AG08395 (cell line): ENCODE measurements at places on chromosomes 11 and 22.

- DNase-seq = no peak
Measured at GRCh38 chr11:86969258-86969657, 14.1 kb upstream of the FZD4 start.

DNA sequence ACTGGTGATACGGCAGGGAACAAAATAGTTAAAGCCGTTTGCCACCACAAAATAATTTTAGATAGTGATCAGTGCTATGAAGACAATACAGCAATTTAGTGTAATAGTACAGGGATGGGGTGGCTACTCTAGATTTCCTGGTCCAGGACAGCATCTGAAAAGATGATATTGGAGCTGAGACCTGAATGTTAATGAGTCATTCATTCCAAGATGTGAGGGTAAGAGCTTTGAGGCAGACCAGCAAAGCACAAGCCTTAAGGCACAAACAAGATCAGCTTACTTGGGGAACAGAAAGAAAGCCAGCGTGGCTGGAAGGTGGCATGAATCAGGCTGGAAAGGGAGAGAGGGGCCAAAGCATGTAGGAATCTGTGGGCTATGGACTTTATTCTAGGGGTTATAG, 132.3 kb downstream of the TRIM44 start:
- DNase-seq = peak; percentile 74

GRCh38 chr11:71272161-71272560, 19.8 kb upstream of the SHANK2 start:
- no peak for DNase-seq

DNA sequence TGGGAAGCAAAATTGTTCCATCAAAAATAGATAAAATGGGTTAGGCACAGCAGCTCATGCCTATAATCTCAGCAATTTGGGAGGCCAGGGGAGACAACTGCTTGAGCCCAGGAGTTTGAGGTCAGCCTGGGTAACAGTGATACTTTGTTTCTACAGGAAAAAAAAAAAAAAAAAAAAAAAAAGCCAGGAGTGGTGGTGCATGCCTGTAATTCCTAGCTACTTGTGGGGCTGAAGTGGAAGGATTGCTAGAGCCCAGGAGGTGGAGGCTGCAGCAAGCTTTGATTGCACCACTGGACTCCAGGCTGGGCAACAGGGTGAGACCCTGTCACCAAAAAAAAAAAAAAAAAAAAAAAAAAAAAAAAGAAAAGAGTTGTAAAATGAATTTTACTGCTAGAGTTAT, 49.6 kb downstream of the KIF18A start:
- DNase-seq = no peak

DNA sequence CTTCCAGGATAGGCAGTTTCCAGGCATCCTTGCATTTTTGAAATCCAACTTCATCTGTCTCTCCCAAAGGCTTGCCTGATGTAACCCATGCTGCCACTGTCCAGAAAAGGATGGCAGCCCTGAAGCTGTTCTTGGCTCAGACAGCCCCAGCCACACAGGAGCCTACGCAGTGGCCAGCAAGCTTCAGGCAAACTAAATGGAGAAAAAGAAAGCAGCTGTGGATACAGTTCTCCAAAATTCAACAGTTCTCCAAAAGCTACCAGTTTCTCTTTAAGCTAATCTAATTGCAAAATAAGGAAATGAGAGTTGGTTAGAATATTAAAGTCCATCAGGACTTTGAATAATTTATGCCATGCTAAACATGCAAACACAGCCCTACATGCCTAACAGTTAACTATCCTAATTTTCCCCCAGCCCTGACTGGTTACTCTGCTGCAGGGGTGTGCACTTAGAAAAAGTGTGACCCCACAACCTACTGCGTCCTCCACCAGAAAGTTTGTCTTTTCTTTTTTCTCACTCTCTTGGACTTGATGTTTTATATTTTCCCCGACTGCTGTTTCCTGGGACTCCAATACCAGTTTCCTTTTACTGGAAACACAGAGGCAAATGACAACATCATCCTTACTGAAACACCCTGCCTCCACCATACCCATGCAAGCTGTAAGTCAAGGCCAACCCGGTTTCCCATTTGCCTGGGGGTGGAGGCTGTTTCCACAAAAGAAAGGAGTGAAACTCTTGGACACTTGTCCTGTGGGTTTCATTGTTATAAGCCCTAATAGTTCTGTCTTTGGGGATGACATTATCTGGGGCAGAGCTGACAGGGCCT, 69.1 kb upstream of the OR5AN1 start:
- no peak for DNase-seq

GRCh38 chr22:17493419-17493981, 69.8 kb upstream of the SLC25A18 start:
- DNase-seq = no peak

GRCh38 chr11:95066716-95067038, at the start of gene SRSF8:
Gene SRSF8, plus strand, starts transcription at chr11:95066919. Its CDS starts 308 bp downstream, at chr11:95067227.
- DNase-seq = no peak

GRCh38 chr11:36567694-36568093, at the start of gene RAG1:
Gene RAG1, plus strand, starts transcription at chr11:36568007. Its CDS starts 5,298 bp downstream, at chr11:36573305.
- DNase-seq = no peak

- DNase-seq = peak; percentile 72
Measured at GRCh38 chr22:42720263-42721044, at the start of gene A4GALT. Gene A4GALT, minus strand, starts transcription at chr22:42720870. Its CDS starts 26,919 bp downstream, at chr22:42693951.

- no peak for DNase-seq
Measured at GRCh38 chr11:80638296-80638695, 1197.5 kb upstream of the TENM4 start.

DNA sequence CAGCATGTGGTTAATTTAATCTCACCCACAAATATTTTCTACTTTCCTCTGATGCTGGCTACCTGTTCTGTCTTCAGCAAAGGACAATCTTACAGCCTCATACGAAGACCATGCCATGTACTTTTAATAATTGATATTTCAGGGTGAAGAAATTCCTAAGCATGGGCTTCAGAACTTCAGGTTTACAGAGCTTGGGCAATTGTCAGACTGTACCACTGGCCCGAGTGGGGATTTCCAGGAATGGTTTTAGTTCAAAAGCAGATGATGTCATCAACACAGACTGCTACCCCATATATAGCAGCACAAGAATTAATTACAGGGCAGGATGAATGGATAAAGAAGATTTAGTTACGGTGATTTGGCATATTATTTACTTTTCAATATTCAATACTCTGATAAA, 171.8 kb downstream of the ETS1 start:
- DNase-seq = no peak

- no peak for DNase-seq
Measured at GRCh38 chr11:127998421-127998820, 588.9 kb downstream of the ETS1 start.

GRCh38 chr22:49767355-49768062, 60.2 kb downstream of the BRD1 start:
- peak; percentile 45 for DNase-seq

- peak; percentile 77 for DNase-seq
Measured at GRCh38 chr11:57546869-57547475, 9.6 kb downstream of the SMTNL1 start.

DNA sequence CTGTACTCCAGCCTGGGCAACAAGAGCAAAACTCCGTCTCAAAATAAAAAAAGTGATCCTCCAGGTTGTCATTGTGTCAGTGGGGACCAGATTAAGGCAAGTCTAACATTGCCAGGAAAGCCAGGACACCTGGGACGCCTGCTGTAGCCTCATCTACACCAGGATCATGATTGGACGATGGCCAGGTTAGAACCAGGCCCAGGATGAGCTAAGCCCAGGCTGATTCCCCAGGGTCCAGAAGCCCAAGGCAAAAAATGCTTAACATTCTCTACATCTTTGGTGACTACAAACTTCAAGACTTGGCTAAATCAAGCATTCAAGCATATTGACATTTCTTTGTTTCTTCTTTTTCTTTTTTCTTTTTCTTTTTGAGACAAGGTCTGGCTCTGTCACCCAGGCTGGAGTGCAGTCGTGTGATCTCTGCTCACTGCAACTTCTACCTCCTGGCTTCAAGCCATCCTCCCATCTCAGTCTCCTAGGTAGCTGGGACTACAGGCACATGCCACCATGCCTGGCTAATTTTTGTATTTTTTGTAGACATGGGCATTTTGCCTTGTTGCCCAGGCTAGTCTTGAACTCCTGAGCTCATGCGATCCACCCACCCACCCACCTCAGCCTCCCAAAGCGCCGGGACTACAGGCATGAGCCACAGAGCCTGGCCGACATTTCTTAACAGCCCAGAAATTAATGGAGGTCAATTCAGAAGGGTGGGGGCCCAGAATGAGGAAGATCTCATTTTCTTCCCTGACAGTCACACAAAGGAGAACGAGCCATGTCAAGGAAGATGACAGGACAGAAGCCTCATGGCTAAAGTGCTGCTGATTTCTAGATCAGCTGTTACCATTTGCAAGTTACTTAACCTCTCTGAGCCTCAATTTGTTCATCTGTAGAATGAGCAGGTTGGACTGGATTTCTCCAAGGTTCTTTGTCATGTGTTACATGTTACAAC, 12.5 kb upstream of the PTPRJ start:
- DNase-seq = peak; percentile 63

DNA sequence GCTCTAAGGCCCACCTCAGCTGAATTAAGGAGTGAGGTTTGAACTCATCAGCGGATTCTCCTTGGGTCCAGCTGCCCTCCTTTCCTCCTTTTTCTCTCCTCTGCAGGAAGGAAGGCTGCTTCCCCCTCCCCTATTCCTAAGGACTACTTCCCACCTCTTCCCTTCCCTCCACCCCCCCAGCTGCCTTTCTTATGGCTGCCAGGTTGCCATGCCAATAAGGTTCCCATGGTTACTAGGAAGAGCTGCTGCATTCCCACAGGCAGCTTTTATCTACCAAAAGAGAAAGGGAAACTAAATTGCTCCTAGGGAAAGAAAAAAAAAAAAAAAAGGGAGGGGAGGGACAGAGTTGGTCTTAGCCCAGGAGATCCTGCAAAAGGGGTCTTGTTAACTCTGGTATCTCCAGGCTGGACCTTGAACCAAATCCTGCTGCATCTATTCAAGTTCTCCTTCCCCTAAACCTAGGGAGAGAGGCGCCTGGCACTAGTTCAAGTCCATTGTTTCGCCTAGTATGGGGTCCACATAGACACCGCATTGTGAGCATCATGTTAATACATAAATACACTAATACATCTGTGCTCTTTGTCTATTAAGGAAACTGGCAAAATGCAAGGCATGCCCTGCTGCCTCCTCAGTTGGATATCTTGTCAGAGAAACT, 21.2 kb upstream of the FEZ1 start:
- peak; percentile 66 for DNase-seq

GRCh38 chr11:66069715-66070603, at the start of gene PACS1:
Gene PACS1, plus strand, starts transcription at chr11:66070272. Its CDS starts 215 bp downstream, at chr11:66070487.
- peak; percentile 92 for DNase-seq

GRCh38 chr11:7635137-7635536, 38.2 kb downstream of the CYB5R2 start:
- no peak for DNase-seq

GRCh38 chr11:3942160-3942955, 86.9 kb downstream of the STIM1 start:
- no peak for DNase-seq

DNA sequence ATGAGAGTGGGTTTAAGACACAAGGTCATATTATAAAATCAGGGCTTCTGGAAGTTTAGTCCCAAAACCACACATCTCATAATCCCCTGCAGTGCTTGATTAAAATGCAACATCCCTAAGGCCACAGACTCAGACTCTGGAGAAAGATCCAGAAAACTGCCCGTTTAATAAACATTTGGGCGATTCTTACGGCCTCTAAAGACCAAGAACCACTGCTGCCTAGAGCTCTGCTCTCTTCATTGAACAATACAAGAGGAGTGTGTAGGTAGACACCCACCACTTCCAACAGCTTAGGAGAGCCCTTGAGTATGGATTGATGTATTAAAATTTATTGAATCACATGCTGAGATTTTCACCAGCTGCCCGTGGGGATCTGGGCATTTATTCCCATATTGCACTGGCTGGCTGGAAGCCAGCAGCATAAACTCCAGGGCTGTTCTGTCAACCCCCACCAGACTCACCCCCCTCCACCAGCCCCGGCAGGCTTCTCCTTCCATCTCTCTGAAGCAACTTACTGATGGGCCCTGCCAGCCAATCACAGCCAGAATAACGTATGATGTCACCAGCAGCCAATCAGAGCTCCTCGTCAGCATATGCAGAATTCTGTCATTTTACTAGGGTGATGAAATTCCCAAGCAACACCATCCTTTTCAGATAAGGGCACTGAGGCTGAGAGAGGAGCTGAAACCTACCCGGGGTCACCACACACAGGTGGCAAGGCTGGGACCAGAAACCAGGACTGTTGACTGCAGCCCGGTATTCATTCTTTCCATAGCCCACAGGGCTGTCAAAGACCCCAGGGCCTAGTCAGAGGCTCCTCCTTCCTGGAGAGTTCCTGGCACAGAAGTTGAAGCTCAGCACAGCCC, 749 bp upstream of the BEST1 start:
- peak; percentile 94 for DNase-seq

- DNase-seq = no peak
Measured at GRCh38 chr22:50739894-50740293, 1.9 kb downstream of the ACR start.

DNA sequence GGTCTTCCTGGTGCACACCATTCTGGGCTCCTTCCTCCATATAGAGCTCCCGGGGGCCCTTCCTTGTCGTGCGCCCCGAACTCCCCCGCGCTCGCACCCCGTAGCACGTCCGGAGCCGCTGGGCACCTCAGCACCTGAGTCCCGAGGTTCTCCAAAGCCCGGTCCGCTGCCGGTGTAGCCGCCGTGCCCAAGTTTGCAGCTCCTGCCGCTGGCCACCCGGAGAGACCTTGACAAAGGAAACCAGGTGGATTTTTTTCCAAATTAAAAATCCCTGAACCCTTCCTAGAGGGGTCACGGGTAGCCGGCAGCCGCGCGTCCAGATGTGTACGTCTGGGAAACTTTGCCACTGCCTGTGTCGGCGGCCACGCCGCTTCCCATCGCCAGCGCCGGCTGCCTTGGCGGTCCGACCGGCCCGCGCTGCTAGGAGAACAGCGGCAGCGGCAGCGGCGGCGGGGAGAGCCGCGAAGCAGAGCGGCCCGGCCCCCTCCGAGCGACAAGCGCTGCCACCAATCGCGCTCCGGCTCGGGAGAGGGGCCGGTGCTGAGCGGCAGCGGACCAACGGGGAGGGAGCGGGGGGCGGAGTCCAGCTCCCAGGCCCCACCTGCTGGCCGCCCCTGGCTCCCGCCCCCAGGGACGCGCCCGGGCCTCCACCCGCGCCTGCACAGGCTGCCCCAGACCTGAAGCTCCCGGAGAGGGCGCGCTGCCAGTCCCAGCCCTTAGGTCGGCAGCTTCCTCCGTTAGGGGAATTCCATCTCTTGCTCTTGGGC, at the start of gene GALNT18:
Gene GALNT18 (minus strand): TSS at position 433 of the 767 bp plus-strand sequence.
- peak; percentile 99 for DNase-seq

GRCh38 chr11:88337181-88337986, at the start of gene CTSC:
Gene CTSC, minus strand, starts transcription at chr11:88337736. Its CDS starts 64 bp downstream, at chr11:88337672.
- peak; percentile 89 for DNase-seq

DNA sequence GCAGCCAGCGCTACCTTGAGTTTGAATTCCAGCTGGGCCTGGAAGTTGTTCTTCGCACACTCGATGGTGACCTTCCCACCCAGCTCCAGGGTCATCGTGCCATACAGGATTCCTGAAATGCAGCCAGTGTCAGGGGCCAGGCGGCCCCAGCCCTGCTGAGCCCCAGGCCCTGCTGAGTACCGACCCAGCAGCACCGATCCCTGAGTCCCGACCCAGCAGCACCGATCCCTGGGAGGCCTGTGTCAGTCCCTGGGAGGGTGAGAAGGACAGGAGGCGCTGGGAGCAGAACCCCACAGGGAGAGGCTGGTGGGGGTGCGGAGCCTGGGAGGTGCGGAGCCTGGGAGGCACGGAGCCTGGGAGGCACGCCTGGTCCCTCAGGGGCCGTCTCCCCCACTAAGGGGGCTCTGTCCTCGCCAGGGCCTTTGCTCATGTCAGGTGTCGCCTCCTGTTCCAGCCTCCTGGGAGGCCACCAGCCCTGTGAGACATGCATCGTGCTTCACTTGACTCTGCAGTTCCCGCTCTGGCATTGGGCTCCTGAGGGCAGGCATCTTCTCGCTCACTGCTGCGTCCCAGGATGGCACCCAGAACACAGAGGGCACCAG, 37.1 kb upstream of the CARS1 start:
- DNase-seq = no peak
